ENCODE measurements at places on chromosomes 7 and 10.

DNA sequence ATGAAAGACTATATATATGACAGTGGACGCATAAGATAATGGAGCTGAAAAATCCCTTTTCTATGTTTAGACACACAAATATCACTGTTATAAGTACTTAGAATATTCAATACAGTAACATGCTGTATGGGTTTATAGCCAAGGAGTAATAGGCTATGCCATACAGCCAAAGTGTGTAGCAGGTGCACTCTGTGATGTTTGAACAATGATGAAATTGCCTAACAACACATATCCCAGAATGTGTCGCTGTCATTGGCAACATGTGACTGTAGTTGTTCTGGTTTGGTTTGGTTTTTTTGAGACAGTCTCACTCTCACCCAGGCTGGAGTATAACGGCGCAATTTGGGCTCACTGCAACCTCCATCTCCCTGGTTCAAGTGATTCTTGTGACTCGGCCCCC is 26.1 kb downstream of the NOM1 start:
- DNase-seq: no peak

- no peak for DNase-seq
These were observed 194.5 kb downstream of the SDK1 start for GRCh38 chr7:3495530-3495929.

- no peak for DNase-seq
These were observed 27.1 kb upstream of the COL13A1 start for GRCh38 chr10:69774596-69774995.

DNA sequence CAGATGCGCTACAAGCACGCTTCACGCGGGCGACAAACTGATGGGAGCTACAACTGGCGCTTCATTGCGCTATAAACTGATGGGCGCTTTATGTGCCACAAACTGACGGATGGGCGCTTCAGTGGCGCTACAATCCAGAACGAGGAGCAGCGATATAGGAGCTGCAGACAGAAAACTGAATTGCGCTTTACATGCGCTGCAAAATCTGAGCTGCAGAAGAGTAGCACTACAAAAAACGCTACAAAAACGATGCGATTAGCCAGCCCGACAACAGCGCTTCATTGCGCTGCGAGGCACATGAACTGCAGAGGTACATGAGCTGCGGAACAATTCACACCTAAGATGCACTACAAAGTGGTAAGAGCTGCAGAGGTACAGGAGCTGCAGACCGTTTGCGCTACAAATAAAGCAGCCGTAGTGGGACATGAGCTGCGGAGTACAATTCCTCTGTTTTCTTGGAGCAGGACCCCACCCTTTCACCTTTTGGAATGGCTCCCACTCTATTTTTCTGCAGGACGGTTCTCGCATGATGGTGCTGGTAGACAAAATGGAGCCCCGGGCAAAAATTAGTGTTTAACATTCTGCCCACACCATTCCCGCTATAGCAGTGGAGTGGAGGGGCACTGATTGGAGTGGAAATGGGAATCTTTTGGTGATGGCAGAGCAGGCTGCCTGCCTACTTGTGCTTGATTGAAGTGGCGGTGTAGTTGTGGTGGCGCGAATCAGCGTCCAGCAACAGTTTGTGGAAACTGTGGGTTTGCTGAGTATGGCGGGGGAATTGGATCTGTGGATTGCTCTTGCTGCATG is 1.2 kb upstream of the SGCE start:
- no peak for DNase-seq

DNA sequence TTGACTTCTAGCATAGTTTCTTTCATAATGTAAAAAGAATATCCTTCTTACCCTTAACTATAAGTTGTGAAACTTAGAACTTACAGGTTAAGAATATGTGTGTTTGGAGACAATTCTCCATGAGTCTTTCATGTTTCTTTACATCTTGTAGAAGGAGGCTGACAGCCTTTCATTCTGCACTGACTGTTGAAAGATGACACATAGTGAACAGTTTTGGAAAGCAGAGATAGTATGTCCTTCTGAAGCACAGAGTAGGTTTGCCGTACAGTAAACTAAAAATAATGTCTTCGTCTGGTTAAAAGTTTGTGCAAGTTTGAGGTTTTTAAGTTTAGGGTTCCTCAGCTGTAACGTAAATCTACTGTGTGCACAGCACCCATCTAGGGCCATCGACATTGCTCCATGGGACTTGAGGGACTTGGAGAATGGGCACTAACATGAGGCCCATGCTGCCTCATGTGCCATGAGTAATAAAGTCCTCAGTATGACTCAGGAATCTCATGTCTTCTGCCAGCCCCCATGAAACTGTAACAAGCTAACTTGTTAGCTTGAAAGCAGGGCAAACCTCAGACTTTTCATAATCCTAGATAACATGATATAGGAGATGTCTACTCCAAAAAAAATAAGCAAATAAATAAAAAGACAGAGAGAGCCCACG is 24.5 kb upstream of the ELAPOR2 start:
- no peak for DNase-seq

- DNase-seq: no peak
These were observed 4.6 kb upstream of the TMEM139 start for GRCh38 chr7:143280160-143280559.

DNA sequence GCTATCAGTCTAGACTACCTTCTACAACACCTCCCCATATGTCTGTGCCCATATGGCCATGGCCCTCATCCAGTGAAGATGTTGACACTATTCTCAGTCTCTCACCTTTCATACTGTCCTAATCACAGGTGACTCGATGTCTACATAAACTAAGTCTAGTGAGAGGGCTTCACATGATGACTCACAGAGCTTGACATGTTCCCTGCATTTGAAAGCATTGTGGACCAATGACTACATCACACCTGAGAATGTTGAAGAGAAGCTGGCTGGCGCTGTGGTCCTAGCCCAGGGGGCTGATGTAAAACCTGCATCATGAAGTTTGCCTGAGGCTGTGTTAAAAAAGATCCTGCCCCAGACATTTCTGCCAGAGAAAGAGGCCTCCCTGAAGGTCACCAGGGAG is 167.2 kb downstream of the NPSR1 start:
- no peak for DNase-seq

- DNase-seq: no peak
These were observed 1.8 kb downstream of the LRRC18 start for GRCh38 chr10:48937796-48938195.
